Right hindlimb (tissue), 1 donor: ENCODE measurements at places on chromosomes 1 and 21.

GRCh38 chr1:12282142-12282541 is 52.3 kb downstream of the VPS13D start:
- no peak for DNase-seq

- no peak for DNase-seq
These were observed 25.1 kb upstream of the BRDT start for GRCh38 chr1:91924146-91924545.

- DNase-seq, result peak; percentile 63
These were observed 835 bp downstream of the PGM1 start for GRCh38 chr1:63593886-63594605.

GRCh38 chr1:116329524-116330341 is 43.3 kb upstream of the ATP1A1 start:
- DNase-seq, result no peak

DNA sequence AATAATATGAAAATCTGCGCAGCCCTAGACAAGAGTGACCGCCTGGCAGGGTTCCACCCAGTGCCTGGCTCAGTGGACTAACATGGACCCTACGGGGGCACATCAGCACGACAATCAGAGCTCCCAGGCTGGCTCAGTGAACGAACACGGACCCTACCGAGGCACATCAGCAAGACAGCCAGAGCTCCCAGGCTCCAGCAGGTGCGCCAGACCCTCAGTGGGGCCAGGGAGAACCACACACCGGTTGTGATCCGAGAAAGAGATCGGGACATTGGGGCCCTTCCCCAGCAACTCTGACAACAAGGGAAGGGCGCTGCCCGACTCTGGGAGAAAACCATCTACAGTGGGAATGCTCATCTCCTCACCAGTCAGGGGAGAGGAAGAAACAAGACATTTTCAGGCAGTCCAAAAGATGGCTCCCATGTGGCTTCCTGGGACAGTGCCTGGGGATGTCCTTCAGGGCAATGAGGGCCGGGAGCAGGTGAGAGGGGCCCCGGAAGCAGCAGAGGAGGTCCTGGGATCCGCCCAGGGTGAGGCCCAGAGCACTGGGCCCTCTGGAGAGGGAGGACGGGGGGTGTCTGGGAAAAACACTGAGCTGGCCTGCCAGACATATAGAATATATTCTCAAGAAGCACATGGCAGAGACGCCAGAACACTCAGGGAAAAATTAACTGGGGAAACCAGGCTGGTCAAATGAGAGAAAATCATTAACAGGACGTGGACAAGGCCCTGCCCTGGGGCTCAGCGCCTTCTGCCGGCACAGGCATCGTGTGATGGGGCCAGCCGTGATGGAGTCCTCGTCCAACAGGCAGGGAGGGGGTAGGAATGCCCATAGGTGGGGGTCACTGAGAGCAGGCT is 4.8 kb downstream of the ARHGEF16 start:
- no peak for DNase-seq

GRCh38 chr1:203049077-203049476 is 22.8 kb downstream of the PPFIA4 start:
- no peak for DNase-seq

GRCh38 chr1:6660415-6661049 is 35.9 kb downstream of the THAP3 start:
- DNase-seq, result no peak

- no peak for DNase-seq
These were observed 125.0 kb downstream of the GPR52 start for GRCh38 chr1:174572771-174573170.

DNA sequence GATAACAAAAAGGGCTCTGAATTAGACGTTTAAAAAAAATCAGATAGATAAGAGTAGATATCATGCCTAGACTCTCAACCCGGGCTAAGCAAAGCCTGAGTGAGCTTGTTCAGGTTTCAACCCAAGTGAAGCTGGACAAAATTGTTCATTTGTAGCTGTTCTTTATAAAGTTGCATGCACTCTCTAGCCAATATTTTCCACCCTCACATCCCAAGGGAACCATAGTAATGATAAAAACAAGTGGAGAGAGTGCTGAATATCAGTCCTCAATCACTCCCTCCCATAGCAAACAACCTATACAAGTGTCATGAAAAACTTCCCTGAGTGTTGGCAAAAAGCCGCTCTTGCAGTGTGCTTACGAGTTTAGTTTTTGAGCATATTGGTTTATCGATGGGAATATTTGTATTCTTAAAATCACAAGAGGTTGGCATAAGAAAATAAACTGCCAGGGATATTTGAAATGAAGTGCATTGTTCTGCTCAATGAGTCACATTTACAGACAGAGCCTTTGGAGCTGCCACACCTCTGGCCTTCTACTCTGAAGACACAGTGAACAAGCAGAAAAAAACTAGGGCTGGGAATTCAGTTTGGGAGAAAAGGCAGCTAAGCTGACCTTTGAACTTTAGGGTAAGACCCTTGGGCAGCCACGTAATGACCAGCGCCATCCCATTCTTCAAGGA is 2.2 kb upstream of the CLCA2 start:
- DNase-seq, result no peak

- no peak for DNase-seq
These were observed 1326.0 kb downstream of the PLA2G4A start for GRCh38 chr1:188154761-188155160.
